Stimulated activated CD4-positive, alpha-beta T cell treated with anti-CD3 and anti-CD28 coated beads, Interleukin-4, amount 100 ng/mL, for 1 hour (primary cell): ENCODE measurements at places on chromosomes 3 and 15.

DNA sequence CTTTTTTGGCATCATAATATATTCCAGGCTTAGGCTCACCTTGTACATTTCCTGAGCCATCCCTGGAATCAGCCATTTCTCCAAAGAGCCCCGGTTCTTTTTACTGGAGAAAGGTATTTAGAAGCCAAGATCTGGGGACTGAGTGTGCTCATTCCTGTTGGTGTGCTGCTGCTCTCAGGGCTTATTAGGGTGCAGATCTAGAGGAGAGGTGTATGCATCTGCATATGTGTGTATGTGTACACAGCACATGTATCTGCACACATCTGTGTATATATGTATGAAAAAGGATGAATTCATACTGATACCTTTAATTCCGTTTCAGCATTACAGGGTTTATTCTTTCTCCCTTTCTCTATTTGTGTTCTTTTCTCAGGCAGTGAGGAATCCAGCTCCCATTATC, 162.1 kb upstream of the BHLHE40 start:
- no peak for DNase-seq

GRCh38 chr3:52017586-52017985, 21.9 kb upstream of the RPL29 start:
- DNase-seq, result no peak

- DNase-seq, result peak; percentile 39
Measured at GRCh38 chr3:150760431-150761200, 2.4 kb downstream of the SIAH2 start.

DNA sequence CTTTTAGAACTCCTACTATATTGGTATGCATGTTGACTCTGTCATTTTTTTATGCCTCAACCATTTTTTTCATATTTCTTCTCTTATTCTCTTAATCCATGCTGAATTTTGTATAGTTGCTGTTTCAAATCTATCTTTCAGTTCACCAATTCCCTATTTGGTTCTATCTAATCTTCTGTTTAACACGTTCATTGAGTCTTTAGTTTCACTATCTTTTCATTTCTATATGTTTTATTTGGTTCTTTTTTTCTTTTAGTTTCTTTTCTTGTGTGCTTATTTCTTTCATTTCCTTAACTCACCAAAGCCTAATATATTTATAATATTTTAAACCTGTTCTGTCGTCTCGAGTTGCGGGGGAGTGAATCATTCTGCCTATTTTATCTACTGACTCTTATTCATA, 8.0 kb downstream of the AQP9 start:
- DNase-seq, result no peak
